ENCODE measurements at places on chromosomes 13 and 19.

DNA sequence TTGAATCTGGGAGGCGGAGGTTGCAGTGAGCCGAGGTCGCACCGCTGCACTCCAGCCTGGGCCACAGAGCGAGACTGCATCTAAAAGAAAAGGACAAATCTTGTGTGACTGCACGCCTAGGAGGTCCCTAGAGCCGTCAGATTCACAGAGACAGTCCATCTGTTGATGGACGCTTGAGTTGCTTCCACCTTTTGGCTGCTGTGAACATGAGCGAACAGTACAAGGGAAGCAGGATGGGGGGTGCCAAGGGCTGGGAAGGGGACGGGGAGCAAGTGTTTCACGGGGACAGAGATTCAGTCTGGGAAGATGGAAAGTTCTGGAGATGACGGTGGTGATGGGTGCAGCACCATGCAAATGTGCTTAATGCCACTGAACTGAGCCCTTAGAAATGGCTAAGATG is 78.7 kb downstream of the GNG7 start:
- DNase-seq: no peak

DNA sequence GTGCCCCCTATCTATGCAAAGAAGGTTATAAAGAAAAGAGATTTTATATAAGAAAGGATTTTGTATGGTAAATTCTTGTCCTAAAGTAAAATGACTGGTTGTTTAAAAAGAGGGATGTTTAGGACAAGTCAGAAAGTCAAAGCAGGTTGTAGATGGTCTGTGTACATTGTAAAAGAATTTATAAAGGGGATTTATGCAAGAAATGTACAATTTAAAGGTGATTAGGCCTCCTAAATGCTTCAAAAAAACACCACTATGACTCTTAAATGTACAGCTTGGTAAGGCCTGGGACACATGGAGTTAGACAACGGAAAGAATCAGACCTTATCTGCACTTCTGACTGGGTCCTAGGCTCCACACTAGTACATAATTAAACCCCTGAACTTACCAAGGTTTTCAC is 19.3 kb upstream of the C13orf42 start:
- no peak for DNase-seq

- no peak for DNase-seq
Observed at GRCh38 chr13:76164290-76164689, 528.2 kb downstream of the LMO7 start.

DNA sequence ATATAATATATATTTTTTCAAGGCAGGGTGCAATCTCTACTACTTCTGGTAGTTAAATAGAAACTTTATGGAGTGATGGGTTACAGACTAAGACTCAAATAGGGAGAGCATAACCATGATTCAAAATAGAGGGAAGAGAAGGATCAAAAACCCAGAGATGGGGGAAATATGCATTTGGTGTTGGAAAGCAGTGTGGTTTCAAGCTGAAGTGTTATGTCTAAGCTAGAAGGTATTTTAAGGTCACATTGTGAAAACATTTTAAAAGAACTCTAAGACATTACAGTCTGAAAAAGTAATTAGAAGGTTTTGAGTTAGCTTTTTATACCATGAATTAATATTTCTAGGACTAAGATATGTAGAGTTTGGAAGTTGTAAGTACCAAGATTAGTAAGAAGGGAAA is 2741.4 kb downstream of the PCDH9 start:
- no peak for DNase-seq

DNA sequence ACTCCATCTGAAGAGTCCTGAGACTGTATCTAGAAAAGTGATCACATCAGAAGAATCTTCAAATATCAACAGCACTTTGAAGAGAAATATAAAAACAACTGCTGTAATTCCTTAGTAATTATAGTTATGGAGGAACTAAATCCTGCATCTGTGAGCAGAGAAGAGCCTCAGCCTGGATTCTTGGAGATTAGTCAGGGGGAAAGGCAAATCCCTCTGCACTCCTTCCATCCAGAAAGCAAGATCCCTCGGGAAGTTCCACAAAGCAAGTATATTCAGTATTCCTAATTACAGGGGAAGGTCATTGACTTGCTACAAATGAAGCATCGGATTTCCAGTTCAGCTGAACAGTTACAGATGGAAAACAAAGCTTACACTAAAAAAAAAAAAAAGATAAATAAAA is 256.6 kb upstream of the IPO5 start:
- no peak for DNase-seq

DNA sequence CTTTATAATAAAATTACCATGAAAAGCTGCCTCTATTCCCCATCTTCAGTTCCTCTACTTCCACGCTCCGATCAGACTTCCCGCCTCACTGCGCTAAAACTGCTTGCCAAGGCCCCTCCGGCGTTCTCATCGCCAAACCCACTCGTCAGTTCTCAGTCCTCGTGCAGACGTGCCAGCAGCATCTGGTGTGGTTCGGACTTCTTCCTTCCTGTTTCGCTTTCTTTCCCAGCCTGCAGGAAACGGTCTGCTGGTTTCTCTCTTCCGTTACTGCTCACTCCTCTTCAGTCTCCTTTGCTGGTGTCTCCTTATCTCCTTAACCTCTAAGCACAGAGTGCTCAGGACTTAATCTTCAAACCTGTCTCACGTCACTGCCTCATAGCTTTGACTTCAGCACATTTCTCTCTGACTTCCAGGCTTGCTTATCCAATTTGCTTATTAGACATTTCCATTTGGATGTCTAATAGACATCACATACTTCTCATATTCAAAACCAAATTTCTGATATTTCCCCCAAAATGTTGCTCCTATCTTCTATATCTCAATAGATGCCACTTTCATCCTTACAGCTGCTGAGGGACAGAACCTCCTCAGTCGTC is 40.3 kb downstream of the RCBTB2 start:
- peak; percentile 96 for DNase-seq

GRCh38 chr13:75512253-75512652 is 25.4 kb downstream of the COMMD6 start:
- peak; percentile 96 for DNase-seq

GRCh38 chr19:41848666-41849065 is 3.8 kb downstream of the DMRTC2 start:
- no peak for DNase-seq

DNA sequence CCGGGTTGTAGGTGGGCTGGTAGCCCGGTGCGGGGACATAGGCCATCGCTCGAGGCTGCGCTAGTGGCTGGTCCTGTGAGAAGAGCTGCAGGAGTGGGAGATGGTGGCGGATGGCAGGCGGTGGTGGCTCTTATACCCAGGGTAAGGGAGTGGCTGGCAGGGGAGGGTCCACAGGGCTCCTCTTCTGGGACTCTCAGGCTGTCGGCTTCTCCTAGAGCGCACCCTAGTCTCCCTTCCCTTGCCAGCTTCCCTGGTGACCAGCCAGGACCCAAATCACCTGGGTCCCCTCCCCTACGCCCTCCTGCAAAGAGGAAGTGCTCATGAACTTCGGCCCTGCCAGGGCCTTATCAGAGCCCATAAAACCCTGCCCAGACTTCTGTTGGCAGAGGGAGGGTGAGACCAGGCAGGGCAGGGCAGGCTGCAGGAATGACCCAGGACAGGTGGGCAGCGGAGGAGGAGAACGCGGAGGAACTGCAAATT is at the start of gene LGALS4:
TSS of gene LGALS4 (minus strand) at position 105 of the 480 bp plus-strand sequence. CDS start at position 46, 59 bp downstream.
- no peak for DNase-seq

DNA sequence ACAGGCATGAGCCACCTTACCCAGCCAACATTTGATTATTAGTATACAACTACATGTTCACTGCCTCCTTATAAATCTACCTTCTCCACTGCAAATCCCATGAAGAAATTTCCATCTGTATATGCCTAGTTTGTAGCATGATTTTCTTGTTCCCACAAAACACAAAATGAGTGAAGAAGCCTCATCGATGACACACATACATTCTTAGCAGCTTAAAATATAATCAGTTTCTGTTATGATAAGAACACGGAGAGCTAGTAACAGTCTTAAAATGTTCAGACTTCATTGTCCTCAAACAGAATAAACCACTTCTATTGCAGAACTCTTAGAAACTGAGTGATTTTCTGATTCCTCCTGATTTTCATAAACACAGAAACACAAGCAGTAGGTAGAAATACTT is 740.5 kb downstream of the PCDH9 start:
- no peak for DNase-seq

DNA sequence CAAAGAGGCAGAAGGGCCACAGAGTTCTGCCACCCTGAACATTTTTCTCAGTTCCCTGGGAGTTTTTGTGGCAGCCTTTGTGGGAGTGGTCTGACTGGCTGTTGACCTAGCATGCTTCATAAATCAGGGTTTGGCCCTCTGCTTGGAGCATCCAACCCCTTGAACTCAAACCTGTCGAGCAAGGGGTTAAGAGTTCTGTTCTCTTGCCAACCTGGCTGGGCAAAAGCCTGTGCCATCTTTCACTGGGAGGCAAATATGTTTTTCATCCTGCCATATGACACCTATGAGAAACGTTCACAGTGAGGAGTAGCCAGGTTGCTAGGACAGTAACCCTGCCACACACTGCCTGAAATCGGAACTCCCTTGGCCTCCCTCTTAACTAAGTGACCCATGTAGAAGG is 7.7 kb upstream of the TEX26 start:
- no peak for DNase-seq

GRCh38 chr19:10430505-10431253 is 10.3 kb downstream of the PDE4A start:
- no peak for DNase-seq

GRCh38 chr13:46389457-46390451 is 2.7 kb upstream of the RUBCNL start:
- DNase-seq: peak; percentile 93

GRCh38 chr13:102965802-102966201 is 100.4 kb downstream of the SLC10A2 start:
- DNase-seq: no peak

DNA sequence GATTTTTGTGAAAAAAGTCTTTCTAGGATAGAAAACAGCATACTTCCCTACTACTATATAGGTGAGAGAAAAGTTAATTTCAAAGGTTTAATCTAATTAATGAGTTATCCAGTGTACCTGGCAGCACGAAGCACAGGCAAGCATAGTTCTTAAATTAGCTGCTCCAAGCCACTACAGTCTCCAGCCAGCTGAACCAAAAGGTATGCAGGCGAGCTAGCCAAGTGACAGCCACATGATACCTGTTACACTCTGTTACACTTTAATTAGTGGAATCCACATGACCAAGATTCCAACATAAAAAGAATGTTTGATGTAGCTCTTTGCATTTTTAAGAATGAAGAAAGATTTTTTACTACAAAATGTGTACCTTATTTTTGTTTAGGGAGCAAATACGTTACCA is 15.5 kb downstream of the SLC25A30 start:
- DNase-seq: no peak

- DNase-seq: peak; percentile 90
Observed at GRCh38 chr13:25248071-25248470, 39.2 kb downstream of the MTMR6 start.

DNA sequence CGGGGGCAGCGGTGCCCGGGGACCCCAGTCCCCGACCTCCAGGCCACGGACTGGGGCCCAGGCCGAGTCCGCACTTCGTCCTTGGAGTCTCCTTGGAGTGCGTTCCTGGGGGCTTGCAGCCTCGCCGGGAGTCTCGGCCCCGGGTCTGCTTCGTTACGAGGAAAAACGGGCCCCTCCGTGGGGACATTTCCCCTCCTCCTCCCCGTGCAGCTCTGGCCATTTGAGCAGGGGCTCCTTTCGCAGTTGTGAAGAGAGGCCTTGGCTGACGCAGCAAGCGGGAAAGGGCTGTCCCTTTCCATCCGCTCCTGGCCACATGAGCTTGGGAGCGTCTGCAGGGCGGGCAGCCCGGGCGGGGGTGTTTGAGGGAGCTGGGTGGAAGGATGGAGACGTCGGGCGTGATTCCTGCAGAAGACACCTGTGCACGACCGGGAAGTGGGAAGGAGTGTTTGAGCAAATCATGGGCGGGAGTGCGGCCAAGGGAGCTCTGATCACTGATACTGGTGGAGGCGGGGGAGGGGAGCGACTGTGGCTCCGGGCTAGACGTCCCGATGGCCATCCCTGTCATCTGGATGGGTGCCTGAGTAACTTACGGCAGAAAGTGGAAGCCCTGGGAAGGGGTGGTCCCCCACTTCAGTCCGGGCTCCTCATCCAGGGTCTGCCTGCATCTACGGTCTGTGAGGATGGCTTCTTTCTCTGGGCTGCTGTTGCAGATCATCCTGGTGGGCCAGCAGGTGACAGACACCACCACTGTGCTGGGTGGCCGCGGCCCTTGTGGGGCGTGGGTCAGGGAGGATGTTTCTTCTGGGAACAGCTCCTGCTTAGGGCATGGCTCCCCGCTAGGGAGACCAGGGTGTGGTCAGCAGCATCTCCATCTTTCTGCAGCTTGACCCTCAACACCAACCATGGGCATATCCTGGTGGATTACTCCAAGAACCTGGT is 736 bp downstream of the GPI start:
- DNase-seq: no peak

DNA sequence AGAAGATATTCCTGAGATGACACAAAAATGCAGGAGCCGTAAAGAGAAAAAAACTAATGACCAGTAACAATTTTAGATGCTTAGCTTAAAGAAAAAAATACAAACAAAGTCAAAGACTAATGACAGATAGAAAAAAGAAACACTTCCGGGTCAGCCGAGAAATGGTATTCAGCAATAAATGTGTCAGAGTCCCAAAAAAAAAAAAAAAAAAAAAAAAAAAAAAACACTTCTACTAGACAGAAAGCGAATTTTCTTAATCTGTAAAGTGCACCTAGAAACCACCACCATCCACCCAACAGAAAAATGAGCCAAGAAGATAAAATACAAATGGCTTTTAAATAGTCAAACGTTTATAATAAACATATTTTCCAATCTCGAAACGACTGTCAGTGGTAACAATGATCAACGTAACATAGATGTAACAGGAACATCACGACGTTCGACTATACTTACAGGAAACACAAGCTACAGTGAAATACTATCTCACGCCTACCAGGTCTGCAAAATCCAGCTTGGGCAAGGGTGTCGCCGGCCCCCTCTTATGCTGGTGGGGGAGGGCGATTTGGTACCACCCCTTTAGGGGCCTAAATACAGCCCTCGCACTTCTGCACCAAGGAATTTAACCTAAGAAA is 10.6 kb downstream of the ABHD17A start:
- DNase-seq: no peak
